ENCODE measurements at places on chromosomes 12 and 14.

DNA sequence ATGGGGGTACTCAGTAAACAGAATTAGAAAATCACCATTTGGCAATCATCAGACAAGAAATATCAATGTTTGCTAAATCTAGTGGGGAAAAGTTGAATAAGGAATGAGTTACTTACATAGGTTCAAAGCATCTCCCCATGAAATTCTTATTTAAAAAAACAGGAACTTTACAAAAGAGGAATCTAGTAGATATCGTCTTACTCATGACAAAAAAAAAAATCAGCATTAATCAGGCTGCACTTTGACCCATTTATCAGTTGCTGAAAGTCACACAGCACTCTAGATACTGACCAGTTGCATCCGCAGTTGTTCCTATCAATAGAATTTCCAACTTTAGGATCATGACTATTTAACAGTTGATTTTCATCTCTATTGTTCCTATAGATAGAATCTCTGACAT is 5.8 kb upstream of the DICER1 start:
- DNase-seq = no peak

DNA sequence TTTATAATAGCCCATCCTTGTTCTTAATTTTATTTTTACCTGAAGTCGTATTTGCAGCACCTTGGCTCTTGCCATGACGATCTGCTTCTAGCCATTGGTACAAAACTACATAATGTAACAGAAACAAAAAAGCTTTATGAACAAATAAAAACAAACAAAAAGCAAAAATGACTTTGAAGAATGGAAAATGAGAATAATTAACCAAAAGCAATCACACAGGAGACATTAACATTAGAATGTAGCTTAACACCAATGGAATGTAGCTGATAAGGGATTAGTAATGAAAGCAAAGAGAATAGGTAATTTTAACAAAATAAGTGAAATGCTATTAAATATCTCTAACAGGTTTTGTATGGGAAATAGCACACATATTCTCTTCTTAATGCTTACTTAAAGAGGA is 91.4 kb downstream of the DENND5B start:
- DNase-seq = no peak

DNA sequence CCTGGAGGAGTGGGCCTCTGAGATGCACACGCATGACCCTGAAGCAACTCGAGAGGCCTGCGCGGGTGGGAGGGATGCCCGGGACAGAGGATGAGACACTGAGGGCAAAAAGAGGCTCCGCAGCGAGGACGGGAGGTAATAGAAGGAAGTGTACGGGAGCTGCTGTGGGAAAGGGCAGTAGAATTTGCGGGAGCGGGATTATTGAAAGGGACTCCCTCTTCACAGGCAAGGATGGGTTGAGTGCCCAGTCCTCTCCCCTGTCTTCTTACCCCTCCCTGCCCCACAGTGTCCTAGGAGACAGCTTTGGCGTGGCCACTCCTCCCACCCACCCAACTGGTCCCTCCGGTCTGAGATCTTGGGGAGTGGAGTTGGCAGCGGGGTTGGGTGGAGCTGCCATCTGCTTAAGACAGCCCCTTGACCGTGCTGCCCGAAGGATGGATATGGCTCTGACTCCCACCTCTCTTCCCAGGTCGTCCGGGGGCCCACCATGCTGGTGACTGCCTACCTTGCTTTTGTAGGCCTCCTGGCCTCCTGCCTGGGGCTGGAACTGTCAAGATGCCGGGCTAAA is 15.7 kb upstream of the ESPL1 start:
- DNase-seq = no peak

DNA sequence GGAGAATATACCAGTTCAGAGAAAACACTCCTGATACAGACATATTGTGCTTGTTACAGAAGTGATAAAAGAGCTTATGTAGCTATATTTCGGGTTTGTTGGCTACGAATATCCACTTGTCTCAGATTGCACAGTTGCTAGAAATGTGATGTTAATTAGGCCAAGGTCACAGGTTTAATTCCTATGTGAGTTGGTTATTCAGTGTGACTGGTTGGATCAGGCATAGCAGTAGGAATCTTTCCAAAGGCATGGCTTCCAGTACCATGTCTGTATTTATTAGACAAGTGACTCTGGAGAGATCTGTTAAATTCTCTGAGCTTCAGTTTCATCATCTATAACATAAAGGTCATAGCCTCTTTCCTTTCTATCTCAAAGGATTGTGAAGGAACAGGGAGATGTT is 152.7 kb upstream of the KITLG start:
- DNase-seq = no peak

DNA sequence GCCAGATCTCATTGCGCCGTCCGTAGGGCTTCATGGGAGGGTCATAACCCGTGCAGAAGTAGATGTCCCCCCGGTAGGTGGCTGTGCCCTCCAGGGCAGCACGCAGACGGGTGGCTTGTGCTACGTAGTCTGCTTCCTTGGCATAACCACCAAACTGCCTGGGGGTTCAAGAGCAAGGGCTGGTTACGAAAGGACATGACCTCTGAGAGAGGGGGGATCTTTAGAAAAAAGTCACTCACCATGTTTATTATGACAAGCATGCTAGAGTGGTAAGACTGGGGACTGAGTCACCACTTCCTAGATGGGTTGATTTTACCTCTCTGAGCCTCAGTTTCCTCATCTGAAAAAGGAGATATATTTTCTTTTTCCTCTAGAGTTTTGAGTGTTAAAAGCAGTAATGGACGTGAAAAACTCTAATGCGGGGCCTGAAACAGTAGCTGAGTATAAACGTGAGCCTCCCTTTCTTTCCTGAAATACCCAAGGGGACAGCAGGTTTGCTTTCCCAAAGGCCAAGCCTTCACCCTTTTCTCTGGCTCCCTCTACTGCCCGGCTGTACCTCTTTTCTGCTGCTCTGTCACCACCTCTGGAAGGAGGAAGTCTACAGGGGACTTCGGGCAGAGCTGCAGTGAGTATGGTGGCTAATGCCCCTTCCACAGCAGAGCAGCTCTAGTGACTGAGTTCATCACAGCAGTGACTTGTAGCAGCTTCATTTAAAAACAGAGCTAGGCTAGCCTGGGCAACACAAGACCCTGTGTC is 23.5 kb upstream of the GPRC5D start:
- peak; percentile 72 for DNase-seq

DNA sequence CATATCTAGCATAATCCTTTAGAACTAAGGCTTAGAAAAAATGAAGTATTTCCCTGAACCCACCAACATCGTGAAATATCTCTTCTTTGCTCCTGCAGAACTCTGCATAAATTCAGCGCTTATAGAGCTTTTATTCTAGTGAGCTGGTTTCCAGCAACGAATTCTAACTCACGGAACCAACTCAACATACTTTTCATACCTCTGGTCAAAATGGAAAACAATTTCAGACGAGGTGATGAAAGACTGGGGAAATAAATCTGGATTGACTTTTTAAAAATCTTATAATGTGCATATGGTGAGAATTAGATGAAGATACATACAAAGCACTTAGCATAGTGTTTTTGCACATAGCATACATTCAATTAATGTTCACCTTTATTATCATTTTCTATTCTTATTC is 62.6 kb upstream of the BBS10 start:
- no peak for DNase-seq

DNA sequence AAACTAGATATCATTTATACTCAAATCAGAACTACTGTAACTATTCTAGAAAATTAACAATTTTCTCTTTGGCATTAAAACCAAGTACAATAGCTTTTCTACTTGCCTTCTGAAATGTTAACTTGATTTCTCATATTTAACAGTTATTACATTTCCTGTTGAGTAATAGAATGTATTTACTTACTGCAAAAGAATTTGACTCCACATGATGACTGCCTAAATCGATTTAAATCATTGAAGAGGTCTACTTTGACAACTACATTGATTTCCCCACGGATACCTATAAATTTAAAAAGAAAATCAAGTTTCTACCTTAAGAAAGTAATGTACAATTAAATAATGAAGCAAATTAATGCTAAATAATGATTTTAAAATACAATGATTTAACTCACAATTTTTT is 18.9 kb downstream of the C2CD5 start:
- DNase-seq = no peak

DNA sequence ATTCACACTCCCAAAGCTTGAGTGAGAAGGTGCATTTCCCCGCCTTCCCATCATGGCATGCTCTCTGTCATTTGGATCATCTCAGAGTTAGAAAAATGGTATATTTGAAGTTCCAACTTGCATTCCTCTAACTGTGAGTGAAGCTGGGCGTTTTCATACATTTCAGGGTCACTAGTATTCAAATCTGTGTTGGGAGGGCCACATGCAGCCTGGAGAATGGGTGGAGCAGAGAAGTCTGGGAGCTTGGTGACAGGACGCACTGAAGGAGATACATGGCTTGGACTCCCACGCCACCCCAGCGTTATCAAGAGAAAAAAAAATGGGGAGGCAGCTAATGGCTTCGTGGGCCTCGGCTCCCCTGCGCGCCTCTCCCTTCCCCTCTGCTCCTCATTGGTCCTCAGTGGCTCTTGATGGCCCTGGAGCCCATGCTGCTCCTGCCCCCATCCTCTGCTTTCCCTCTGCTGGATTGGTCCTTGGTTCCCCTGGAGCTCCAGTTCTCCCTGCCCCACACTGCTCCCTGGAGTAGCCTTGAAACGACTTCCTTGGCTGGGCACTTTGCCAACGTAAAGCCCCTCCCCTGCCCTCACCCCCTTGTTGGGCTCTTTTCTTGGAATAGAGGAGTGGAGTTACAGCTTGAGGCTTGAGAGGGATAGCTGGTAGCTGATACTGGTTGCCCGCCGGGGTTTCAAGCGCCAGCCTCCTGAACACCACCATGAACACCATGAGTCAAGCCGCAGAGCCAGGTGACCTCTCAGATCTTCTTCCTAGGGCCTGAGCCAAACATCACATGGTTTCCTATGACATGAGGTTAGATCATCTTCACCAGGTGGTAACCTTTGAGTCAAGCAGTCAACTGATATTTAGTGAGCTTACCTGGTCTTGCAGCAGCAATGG is 139.6 kb downstream of the PRKCH start:
- DNase-seq = no peak

DNA sequence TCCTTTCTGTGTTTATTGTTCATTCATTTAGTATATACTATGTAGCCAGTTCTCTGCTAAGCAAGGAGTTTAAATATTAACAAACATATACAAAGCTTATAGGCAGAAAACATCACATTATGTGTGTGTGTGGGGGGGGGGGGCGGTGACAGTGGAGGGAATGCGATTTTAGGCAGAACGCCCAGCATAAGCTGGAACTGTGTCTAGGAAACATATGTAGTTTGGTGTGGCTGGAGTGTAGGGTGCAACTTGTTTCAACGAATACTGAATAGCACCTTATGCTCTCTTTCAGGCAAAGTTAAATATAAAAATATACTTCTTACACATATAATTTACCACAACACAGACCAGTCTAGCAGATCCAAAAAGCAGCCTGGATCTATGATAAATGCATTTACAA is 980.6 kb downstream of the SLC6A15 start:
- no peak for DNase-seq

DNA sequence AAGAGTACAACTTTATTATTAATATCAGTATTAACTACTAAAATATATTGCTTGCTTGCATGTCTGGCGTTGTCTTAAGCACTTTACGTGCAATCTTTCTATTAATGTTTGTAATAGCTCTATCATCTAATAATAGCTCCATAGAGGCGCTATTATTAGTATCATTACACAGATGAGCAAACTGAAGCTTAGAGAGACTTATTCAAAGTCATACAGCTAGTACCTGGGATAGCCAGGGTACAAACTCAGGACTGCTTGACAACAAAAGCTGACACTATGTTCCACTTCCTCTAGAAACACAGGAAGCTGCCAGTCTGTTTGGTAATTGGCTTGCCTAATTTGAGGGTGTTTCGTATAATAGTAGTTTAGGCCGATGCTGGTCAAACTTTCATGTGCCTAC is 523.2 kb downstream of the RMST start:
- DNase-seq = no peak

- no peak for DNase-seq
Observed at GRCh38 chr12:110234755-110235154, 46.3 kb upstream of the ATP2A2 start.

- DNase-seq = no peak
Observed at GRCh38 chr12:120196363-120196762, 1.8 kb upstream of the GCN1 start.

DNA sequence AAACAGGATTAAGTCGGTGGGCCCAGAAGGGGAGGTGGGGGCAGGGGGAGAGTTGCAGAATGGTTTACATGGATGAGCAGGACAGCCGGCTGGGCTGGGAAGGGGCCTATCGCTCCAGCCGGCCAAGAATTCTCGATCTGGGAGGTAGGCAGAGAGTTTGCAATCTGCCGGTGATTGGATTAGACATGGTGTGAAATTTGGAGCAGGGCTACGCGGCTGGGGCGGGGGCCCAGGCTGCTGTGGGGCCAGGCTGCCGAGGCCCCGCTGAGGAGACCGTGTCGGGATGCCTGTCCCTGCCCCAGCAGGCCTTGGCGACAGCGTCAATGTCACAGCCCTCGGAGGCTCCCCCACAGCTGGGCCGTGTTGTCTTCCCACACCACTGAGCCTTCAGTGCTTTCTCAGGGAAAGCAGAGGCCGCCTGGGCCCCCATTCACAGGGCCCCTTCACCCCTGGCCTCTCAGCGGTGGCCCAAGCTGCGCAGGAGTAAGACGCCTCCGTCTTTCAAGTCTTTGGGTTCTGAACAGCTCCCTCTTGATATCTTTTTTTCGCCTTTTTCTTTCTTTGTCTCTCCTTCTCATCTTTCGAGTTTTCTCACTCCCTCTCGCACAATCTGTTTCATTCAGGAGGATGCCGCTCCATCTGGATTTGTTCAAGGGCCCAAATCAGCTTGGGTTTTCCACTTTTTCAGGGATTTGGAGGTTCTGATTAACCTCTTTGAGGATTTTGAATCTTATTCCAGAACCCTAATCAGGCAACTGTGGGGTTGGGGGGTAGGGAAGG is 117.5 kb upstream of the PARP11 start:
- DNase-seq = peak; percentile 53

DNA sequence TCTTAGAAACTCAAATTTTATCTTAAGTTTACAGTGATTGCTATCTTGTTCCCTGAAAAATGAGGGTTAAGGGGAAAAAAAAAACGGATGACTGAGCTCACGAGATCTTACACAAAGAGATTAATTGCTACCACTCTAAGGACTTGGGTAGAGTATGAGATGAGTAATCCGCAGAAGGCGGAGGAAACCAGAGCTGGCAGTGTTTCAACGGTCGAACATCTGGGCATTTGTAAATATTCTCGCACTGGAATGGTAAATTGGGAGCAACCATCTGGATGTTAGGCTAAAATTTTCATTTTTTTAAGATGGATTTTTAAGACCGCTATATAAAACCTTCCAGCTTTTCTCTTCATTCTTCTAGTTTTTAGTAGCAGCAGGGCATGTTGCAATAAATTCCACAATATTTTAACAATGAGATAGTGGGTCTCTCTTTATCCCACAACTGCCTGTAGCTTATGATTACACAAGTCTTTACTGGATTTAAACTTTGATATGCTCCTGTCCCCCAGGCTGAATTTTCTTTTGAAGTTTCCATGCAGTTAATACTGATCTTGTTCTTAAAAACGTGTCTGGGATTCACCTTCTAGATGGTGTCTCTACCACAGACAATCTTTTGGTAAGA is 1324.1 kb downstream of the AACS start:
- DNase-seq = no peak

GRCh38 chr14:35420036-35420811 is 15.7 kb upstream of the NFKBIA start:
- DNase-seq = no peak

GRCh38 chr14:64817631-64818030 is 62.1 kb downstream of the SPTB start:
- DNase-seq = no peak

- no peak for DNase-seq
Observed at GRCh38 chr12:97276661-97277429, 185.8 kb upstream of the RMST start.
